ENCODE measurements at places on chromosomes 2 and 18.

GRCh38 chr2:128315829-128316776 is 2.6 kb downstream of the HS6ST1 start:
- DNase-seq: peak; percentile 25

DNA sequence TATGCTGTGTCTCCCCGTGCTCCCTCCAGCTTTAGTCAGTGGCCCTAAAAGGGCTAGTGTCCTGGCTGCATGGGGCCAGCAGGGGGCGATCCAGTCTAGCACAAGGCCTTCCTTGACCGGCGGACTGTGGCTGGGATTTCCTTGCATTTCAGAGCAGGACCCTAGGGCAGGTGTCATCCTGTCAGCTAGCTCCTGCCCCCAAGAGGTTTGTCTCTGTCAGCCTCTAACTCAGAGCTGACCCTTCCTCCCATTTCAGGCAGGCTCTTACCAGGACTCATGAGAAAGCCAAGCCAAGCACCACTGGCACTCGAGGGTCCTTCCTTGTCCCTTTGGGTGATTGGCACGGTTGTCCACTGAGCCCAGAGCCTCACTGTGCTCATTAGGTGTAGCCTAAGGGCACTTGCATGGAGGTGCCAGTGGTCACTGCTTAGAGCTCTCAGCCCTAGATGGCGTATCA is 140.3 kb downstream of the RPIA start:
- peak; percentile 64 for DNase-seq

DNA sequence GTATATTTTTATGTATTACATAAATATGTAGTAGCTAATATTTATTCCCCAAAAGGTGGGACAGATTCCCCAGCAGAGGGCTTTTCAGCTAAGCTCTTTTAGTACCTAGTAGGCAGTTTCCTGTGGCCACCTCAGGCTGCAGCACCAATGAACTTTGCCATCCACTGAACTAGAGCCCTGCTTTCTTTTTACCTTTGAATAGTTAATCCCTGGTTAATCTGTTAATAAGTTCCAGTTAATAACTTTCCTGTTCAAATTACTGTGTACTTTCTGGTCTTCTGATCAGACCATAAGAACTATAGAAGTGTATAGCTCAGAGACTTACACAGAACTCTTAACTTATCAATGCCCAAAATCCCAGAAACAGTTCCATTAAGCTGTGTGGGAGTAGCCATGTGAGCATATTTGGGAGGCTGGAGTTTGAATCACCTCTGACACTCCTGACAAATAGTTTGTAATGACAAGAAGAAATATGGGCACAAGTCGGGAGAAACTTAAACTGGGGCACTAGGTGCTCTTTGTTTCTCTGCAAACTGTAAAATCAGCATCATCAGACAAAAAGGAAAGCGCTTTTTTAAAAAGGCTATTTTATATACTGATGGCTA is 40.0 kb downstream of the ASXL2 start:
- DNase-seq: no peak

- no peak for DNase-seq
These were observed 73.5 kb upstream of the NEDD4L start for GRCh38 chr18:57970356-57971095.

GRCh38 chr2:156486147-156486546 is 50.0 kb downstream of the GPD2 start:
- DNase-seq: no peak

- no peak for DNase-seq
These were observed 194.9 kb upstream of the KYNU start for GRCh38 chr2:142682528-142682927.

DNA sequence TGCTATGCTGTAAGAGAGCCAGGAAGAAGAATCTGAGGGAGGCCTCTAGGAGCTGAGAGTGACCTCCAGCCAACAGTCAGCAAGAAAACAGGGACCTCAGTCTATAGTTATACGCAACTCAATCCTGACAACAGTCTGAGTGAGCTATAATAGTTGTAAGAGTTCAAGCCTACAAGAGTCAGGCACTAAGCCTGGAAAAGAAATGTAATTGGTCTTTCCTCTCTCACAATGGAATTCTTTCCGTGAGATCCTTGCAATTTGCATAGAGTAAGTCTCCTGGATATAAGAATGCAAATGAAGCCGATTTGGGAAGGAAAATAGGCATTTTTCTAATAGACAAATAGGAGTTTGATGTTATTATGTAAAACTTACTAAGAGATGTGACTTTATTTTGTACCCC is 1332.6 kb upstream of the CELF4 start:
- no peak for DNase-seq

- no peak for DNase-seq
These were observed 87.0 kb upstream of the SPATS2L start for GRCh38 chr2:200219309-200220113.

GRCh38 chr18:34604591-34604990 is 105.5 kb upstream of the DTNA start:
- DNase-seq: no peak

GRCh38 chr18:6484659-6485058 is 69.9 kb upstream of the L3MBTL4 start:
- no peak for DNase-seq

GRCh38 chr18:50008306-50008705 is 186.6 kb downstream of the MYO5B start:
- no peak for DNase-seq

DNA sequence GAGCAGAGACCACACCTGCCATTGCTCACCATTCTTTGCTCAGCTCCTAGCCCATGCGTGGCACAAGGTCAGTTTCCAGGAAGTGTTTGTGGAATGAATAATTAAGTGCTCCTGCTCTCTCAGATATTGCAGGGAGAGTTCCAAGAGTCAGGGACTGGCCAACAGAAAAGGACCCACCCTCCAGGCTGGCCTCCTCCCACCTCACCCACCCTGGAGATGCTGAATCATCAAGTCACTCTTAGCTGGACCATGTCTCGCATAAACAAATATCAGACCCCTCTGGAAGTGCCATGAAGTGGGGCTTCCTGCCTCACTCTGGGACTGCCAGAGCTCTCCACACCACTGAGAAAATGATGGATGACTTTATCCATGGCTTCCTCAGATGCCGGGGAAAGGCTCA is 256.0 kb downstream of the TNS1 start:
- no peak for DNase-seq

GRCh38 chr2:231671270-231672050 is 36.9 kb upstream of the PTMA start:
- no peak for DNase-seq

DNA sequence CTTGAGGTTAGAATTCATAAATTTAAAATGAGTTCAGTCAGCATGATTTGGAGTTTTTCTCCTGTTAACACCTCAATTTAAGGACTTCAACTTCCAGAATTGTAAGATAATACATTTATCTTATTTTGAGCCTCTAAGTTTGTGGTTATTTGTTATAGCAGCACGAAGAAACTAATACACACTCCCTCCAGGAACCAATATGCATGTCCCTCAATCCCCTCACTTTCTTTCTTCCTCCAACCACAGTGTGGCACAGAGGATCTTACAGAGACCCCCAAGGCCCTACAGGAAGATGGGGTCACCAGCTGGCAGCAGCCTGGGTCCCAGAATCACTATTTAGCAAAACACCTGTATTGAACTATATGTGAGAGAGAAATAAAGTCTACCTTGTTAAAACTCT is 242.0 kb downstream of the RAD51AP2 start:
- no peak for DNase-seq

- DNase-seq: no peak
These were observed 51.8 kb downstream of the STK25 start for GRCh38 chr2:241456546-241456945.
